ENCODE measurements at places on chromosomes 16 and 17.

- H3K36me3 ChIP-seq, result no peaks in the 10 kb centered on the region
- H3K27ac ChIP-seq, result no peak overlapping the region
- H3K4me3 ChIP-seq, result no peak overlapping the region
- no peaks in the 10 kb centered on the region for H3K27me3 ChIP-seq
Measured at GRCh38 chr16:76639685-76640289, 362.6 kb downstream of the CNTNAP4 start.

GRCh38 chr17:73360961-73361761, 49.4 kb upstream of the CDC42EP4 start:
- no peak overlapping the region for H3K27ac ChIP-seq
- DNase-seq, result no peak
- no peak overlapping the region for H3K4me3 ChIP-seq
- no peaks in the 10 kb centered on the region for H3K27me3 ChIP-seq
- H3K36me3 ChIP-seq, result no peaks in the 10 kb centered on the region
- no peaks in the 10 kb centered on the region for H3K4me1 ChIP-seq

DNA sequence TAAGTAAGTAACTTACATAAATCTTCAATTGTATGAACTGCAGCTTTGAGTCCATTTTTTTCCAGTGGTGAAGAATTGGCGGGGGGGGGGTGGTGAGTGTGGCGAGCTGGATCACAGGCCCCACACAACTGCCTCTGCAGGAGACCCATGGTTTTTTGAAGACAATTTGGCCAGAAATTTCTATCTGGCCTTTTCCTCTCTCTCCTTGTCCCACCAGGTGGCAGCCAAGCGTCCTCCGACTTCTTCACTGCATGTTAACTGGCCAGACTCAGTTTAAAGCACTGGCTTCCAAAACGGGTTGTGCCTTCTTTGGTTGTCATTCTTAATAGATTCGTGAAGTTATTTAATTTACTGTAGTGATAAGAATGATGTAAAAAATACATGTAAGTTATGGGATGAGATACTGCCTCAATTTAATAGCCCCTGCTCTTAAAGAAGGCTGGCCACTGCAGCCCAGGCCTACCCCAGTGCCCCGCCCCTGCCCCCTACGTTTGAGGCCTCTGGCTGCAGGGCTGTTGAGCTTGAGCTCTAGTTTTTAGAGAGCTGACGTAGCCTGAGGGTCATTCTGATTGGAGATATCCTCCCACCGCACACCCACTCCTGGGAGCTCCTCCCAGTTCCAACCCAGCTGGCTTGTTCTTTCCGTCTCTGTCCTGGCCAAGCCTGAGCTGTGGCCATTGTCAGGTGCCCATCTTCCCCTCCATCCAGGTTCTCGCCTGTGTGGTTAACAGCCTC, 36.4 kb downstream of the AKAP1 start:
- no peaks in the 10 kb centered on the region for H3K27me3 ChIP-seq
- H3K27ac ChIP-seq, result no peak overlapping the region
- peaks cover 3% of the 10 kb centered on the region for H3K4me1 ChIP-seq
- DNase-seq, result peak; percentile 31

DNA sequence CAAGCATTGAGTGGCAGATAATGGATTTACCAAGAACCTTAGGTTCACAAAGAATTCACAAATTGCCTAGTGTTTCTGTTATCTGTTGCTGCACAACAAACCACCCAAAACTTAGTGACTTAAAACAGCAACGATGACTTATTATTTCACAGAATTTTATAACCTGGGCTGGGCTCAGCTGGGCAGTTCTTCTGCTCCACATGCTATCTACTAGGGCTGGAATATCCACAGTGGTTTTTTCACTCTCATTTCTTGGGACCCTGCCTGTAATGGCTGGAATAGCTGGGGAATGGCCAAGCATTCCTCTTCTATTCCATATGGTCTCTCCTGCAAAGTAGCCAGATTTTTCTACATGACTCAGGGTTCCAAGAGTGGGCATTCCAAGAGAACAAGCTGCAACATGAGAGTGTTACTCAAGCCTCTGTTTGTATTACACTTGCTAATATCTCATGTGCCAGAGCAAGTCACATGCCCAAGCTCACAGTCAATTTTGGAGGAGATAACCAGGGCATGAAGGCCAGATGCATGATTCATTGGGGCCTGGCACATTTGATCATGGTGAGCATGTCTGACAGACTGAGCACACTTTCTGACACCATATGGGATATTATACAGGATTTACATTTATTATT, 4.9 kb upstream of the PSMD7 start:
- no peak for DNase-seq
- peaks cover 11% of the 10 kb centered on the region for H3K4me1 ChIP-seq
- H3K27ac ChIP-seq, result no peak overlapping the region
- no peak overlapping the region for H3K4me3 ChIP-seq
- no peaks in the 10 kb centered on the region for H3K27me3 ChIP-seq

DNA sequence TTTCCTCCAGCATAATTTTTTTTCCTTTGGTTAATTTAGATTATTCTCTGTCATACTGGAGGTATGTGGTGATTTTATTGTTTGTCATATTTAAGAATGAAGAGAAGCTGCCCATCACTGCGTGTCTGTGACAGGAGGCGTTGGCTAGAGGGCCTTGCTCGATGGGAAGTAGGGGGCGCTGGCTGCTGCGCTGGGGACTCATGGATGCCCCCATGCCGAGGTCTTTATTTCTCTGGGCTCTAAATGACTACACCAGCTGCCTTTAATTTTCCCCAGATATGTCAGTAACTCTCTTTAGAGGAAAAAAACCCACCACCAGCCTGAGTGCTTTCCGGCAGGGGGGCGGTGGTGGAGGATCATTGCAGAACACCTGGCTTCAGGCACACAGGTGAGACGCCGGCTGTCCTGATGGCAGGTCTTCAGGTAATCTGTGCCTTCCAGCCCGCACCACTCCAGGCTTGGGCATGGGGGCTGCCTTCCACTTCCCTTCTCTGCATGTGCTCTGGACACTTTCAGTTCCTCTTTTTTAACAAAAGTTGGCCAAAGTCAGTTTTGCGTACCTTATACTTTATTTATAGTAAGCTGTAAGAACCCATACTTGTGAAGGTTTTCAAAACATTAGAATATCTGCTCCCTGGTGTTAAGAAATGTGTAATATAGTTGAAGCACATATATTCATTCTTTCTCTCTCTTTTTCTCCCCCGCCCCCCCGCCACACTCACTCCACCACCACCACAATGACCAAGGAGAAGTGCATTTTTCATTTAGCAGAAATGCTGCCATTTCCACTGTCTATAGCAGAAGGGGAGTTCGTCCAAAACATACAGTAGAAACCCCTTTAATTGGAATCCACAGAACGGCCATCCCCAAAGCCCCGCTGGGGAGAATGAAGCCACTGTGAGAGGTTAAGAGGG, 192.7 kb downstream of the RPTOR start:
- peak overlapping the region; percentile 94 for H3K27ac ChIP-seq
- DNase-seq, result no peak
- H3K27me3 ChIP-seq, result no peaks in the 10 kb centered on the region
- no peak overlapping the region for H3K4me3 ChIP-seq
- peaks cover 86% of the 10 kb centered on the region for H3K4me1 ChIP-seq
- H3K36me3 ChIP-seq, result peaks cover 55% of the 10 kb centered on the region

GRCh38 chr16:64094181-64094965, 1027.5 kb downstream of the CDH11 start:
- no peak overlapping the region for H3K4me3 ChIP-seq
- H3K4me1 ChIP-seq, result no peaks in the 10 kb centered on the region
- no peaks in the 10 kb centered on the region for H3K36me3 ChIP-seq
- H3K27ac ChIP-seq, result no peak overlapping the region

DNA sequence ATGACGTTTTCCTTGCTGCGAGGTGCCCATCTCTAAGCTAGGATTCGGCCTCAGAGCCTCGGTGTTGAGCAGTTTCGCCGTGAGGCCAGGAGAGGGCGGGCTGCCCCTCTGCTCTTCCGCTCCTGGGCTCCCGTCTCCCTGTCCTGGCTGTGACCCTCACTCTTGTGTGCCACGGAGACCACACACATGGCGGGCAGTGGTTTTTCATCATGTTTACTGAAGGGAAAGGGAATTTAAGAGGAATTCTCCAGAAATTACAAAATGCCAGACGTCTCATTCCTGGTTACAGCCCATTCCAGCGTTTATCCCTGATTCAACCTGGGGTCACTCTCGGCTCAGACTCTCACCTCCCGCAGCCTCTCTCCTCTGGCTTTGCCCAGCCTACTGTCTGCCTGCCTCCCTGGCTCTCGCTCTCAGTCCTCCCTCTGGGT, 96.8 kb upstream of the ELAC2 start:
- no peak overlapping the region for H3K4me3 ChIP-seq
- H3K27me3 ChIP-seq, result no peaks in the 10 kb centered on the region
- peak; percentile 21 for DNase-seq
- no peaks in the 10 kb centered on the region for H3K36me3 ChIP-seq
- H3K27ac ChIP-seq, result no peak overlapping the region

GRCh38 chr16:47316442-47317015, 144.3 kb downstream of the ITFG1 start:
- DNase-seq, result no peak
- no peak overlapping the region for H3K4me3 ChIP-seq
- H3K36me3 ChIP-seq, result peaks cover 1% of the 10 kb centered on the region
- no peak overlapping the region for H3K27ac ChIP-seq
- no peaks in the 10 kb centered on the region for H3K27me3 ChIP-seq
- H3K4me1 ChIP-seq, result no peaks in the 10 kb centered on the region

- H3K27me3 ChIP-seq, result no peaks in the 10 kb centered on the region
- peak overlapping the region; percentile 79 for H3K4me3 ChIP-seq
- peak overlapping the region; percentile 39 for H3K27ac ChIP-seq
- H3K36me3 ChIP-seq, result peaks cover 25% of the 10 kb centered on the region
Measured at GRCh38 chr17:64781810-64782555, 119.9 kb upstream of the SMURF2 start.

Data from activated CD8-positive, alpha-beta T cell treated with anti-CD3 and anti-CD28 coated beads, Interleukin-2, amount 10 ng/mL, durations not matched to agents 7 days and 5 days (primary cell).